ENCODE measurements at places on chromosomes 12 and 14.

DNA sequence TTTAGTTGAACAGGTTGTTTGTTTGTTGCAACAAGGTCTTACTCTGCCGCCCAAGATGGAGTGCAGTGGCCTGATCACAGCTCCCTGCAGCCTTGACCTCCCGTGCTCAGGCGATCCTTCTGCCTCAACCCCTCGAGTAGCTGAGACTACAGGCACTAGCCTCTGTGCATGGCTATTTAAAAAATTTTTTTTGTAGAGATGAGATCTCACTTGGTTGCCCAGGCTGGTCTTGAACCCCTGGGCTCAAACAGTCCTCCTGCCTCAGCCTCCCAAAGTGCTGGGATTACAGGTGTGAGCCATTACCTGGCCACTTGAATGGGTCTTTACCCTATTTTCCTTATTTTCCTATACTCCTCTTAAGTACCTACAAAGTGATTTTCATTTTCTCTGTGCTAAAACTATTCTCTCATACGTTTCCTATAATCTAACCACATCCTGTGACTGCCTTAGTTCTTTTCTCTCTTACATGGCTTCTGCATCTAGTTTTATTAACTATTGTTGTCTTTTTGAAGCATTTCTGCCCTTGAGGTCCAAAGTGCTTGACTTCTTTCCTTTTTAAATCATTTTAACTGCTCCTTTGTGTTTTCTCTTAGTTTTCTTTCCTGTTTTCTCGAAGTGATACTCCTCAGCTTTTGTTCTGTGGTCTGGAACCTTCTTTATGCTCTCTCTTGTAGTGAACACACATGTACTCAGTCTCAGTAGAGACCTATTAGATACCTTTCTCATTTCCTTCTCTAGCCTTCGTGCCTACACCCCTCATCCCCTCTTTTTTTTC, 14.1 kb downstream of the GPX2 start:
- no peak for DNase-seq

DNA sequence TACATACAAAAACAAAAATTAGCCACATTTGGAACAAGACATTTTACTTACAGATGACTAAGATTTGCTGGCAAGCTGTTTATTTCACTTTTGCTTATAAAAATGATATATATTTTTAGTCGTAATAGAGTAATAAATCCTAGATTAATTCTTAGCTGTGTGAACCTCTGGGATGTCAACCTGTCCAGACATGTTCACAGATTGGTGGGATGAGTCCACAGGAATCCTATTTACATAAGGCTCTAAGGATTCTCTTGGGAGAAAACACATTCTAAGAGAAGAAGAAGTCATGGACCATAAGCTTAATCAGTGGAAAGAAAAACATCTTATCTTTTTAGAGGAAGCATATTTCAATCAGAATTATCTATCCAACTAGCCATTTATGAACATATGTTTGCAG, 797.4 kb downstream of the C12orf50 start:
- no peak for DNase-seq

GRCh38 chr14:105168496-105168978, at the start of gene JAG2:
Gene JAG2, minus strand, starts transcription at chr14:105168776. Its CDS starts 356 bp downstream, at chr14:105168420.
- DNase-seq = no peak

- no peak for DNase-seq
Measured at GRCh38 chr14:98444077-98444476, 827.9 kb downstream of the BCL11B start.

DNA sequence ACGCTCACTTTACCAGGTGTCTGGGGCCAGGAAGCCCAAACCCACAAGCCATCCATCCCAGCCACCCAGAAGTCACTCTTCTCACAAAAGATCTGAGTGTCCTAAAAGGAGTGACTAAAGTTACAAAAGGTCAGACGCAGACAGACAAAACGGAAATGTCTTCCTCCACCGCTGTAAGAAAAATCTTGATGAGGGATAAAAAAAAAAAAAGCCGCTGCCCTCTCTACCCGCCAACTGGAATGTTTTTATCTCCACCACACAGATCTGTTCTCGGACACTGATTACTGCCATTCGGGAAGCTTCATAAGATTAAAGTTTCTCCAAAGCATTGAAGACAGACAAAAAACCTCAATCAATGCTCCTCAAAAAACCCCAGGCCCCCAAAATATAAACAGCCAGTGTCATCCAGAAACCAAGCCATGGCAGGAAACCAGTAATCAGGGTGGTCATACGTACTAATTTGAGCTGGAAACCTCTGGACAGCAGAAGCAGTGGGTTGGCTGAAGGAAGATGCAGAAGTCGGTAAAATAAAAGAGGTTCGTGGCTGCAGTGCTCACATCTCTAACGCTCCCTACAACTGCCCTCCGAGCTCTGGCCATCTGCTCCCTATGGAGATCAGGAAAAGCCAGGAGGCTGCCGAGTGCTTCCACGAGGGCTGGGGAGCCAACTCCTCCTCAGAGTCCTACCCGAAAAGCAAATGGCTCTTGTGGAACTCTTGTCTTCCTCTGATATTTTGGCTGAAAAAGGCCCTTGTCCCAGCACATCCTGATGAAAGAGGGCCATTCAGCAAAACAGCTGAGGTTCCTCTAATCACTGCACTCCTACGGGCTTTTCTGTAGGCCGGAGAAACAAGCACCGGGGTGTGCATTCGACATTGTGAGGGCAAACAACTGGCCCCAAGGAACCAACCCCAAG, 30.3 kb downstream of the SSH1 start:
- DNase-seq = peak; percentile 63

- peak; percentile 28 for DNase-seq
Measured at GRCh38 chr12:1907652-1908611, 10.5 kb downstream of the CACNA2D4 start.

GRCh38 chr14:43647302-43647701, 859.8 kb downstream of the FSCB start:
- no peak for DNase-seq

DNA sequence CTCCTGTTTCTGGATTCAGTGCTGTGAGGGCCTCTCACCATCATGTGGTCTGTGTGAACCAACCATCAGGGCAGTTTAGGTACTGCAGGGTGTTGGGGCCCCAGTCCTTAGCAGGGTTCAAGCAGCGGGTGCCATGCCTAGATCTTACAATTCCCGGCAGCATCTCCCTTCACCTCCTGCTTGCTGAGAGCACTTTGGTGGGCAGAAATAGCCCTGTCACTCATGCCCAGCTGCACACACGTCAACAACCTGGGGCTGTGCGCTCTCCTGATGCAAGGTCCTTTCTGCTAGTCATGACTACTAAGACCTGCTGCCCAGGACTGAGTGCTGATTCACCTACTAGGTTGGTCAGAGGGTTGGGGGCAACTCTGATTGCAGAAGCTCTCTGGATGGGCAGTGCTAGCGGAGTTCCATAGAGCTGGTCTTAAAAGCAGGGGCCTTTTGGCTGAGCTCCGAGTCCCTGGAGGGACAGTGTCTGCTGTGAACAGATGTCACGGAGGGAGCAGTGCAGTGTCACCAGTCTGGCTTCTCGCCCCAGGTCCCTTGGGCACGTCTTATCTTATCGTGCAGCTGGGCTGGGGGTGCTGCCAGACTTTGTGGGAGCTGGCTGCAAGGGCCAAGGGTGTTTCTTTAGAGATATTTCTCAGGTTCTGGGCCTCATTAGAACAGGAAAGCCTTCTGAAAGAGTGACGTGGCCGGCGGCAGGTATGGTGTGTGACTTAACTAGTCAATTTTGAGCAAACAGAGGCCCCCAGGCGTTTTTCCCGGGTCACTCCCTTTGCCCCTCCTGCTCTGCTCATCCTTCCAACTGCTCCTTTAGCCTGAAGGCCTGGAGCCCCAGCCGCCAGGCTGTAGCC, 71.8 kb downstream of the NINJ2 start:
- DNase-seq = peak; percentile 74

DNA sequence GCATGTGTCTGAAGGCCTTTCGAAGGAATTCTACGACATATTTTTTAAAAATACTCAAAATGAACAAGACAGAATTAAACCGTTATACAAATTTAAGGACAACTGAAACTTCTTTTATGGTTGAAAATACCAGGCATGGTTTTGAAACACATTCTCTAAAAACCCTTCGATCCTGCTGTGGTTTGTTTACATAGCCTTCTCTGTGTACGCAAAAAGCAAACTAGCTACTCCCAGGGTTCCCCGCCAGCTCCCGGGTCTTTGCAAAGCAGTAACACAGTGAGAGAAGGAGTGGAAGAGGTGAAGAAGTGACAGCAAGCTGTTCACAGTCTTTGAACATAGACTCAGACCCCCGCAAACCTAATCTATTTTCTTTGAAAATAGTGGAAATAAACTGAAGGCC, 2.2 kb upstream of the TC2N start:
- DNase-seq = no peak

GRCh38 chr12:34404377-34405285, 382.3 kb downstream of the ALG10 start:
- peak; percentile 1 for DNase-seq

- DNase-seq = peak; percentile 43
Measured at GRCh38 chr14:52314595-52315354, 663 bp downstream of the PTGER2 start.

GRCh38 chr12:32034045-32034444, 72.6 kb upstream of the BICD1 start:
- no peak for DNase-seq

- no peak for DNase-seq
Measured at GRCh38 chr12:125064492-125064891, 743 bp upstream of the AACS start.

DNA sequence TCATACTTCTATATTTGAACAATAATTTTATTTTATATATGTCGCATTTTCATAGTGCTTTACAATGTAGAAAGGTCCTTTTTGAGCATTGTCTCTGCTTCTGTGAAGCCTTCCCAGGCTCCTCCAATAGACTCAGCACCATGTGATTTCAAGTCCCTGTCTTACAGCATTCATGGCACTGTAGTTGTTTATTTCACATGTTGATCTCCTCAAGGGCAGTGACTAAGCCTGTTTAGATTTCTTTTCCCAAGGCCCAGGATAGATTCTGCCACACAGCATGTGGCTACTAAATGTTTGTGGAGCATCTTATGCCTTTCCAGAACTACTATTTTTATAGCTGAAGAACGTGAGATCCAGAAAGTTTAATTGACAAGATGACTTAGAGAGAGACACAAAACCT, 391.7 kb downstream of the TMEM117 start:
- DNase-seq = no peak

DNA sequence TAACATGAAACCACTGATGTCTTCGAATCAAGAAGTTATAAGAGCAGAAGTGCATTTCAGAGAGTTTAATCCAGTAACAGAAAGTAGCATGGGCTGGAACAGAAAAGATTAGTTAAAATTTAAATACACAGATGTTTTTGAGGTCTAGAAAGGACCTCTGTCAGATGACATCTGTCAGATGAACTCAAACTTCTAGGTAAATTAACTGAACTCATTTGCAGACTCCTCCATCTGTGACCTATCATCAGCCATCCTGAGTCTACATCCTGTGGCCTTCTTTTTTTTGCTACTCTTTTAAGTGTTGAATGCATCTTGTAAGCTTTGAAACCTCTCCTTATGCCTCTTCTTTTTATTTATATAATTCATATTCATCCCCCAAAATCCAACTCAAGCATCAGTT, 53.3 kb downstream of the C2CD5 start:
- no peak for DNase-seq

GRCh38 chr14:77143071-77143470, 1.5 kb upstream of the ZDHHC22 start:
- no peak for DNase-seq

- no peak for DNase-seq
Measured at GRCh38 chr14:68394764-68395143, 398.1 kb downstream of the ZFP36L1 start.

- peak; percentile 60 for DNase-seq
Measured at GRCh38 chr12:111596985-111597830, 1.9 kb downstream of the ATXN2 start.

DNA sequence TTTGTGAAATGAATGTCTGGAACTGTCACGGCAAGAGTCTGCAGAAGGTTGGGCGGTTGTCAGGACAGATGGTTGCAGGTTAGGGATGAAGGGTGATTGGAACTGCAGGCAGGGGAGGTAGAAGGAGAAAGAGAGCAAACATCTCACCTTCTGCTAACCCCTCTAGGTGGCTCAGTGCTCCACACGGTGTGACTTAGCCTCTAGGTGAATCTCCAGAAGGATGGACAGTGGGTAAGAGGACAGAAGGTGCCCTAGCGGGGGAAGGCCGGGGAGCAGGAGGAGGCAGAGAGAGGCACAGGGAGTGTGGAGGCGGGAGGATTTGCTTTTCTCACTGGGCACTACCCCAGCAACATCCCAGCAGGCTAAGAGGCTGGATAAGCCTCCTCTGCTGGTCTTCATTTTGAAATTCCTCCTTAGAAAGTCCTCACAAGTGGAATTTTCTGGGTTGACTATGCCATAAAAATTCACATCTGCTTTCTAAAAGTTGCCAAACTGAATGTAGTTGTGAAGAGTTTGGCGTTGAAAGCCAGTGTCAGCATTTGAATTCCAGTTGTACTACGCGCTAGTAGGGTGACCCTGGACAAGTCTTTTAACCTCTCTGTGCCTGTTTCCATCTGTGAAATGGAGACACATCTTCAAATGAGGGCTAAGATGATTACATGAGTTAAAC, 10.7 kb upstream of the GPR68 start:
- DNase-seq = no peak

DNA sequence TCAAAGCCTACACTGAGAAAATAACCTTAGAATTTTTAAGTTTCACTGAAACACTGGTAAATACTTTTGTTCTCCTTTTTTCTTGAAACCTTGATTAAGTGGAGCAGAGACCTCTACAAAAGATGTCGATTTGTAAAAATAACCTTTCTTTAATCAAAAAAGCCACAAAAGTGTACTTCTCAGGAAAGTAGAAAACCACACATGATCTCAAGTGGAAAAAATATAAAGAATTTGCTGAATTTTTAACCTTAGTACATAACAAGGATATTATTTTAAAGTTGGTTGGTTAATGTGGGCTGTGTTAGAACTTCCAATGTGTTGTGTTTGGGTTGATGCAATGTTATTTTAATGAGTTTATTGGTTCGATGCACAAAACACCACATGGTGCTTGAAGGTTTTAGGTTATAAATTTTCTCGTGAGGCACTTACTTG, 8.6 kb downstream of the LGR5 start:
- DNase-seq = no peak

DNA sequence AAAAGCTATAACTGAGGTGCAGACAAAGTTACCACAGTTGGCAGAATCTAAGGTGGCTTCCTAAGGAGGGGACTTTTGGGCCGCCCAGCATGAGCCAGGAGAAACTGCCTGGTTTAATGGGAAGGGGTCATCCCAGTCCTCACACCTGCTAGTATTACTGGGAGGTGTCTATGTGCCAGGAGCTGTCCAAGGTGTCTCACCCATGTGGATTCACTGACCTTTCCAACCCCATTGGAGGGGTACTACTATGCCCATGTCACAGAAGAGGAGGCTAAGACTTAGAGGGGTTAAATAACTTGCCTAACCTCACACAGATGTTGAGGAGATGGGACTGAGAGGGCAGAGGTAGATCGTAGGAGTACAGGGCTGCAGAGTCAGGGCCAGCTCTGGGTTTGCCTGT, 10.2 kb downstream of the ABCB9 start:
- DNase-seq = no peak

Data from femur (tissue), 1 donor.